ENCODE measurements at places on chromosomes 13 and 19.

DNA sequence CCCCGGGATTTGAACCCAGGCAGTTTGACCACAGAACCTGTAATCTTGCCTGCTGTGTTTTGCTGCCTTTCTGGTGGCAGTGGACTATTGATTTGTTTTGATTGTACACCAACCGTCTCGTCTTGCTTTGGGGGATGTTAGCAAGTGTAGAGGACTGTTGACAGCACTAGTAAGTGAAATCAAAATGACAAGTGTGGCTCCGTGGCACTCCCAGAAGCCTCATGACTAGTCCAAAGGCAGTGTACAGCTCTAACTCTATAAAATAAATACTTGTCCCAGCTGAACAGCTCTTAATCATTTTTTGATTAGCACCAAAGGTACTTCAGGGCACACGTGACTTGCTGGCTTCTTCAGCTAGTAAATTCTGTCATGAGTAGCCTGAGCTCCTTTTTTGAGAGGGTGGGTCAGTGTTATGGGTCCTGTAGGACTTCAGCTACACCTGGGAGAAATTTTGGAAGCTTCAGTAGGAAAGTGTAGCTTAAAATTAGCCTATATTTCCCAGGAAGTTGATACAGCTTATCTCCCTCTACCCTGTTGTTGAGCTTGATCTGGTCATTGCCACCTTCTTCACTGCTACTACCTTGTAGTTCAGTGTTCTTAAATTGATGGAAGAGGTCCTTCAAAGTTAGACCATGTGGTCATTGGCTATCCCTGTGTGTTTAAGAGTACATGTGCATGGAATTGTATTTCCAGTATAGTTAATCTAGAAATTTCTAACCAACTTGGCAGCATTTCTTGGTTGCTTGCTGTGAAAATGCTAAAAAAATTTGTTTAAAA lies 15.1 kb downstream of the TM9SF2 start:
- DNase-seq = no peak

GRCh38 chr13:60501236-60501635 lies 104.2 kb downstream of the TDRD3 start:
- DNase-seq = no peak

GRCh38 chr19:28153123-28153522 lies 1059.8 kb downstream of the UQCRFS1 start:
- no peak for DNase-seq

- no peak for DNase-seq
These were observed 80.7 kb downstream of the RNASEH2B start for GRCh38 chr13:50990065-50990817.

GRCh38 chr19:49342291-49342721 lies 7.1 kb downstream of the CD37 start:
- no peak for DNase-seq

GRCh38 chr19:35751839-35752745 lies 3.7 kb downstream of the LIN37 start:
- no peak for DNase-seq

- no peak for DNase-seq
These were observed 421.7 kb downstream of the EFNB2 start for GRCh38 chr13:106113796-106114195.

DNA sequence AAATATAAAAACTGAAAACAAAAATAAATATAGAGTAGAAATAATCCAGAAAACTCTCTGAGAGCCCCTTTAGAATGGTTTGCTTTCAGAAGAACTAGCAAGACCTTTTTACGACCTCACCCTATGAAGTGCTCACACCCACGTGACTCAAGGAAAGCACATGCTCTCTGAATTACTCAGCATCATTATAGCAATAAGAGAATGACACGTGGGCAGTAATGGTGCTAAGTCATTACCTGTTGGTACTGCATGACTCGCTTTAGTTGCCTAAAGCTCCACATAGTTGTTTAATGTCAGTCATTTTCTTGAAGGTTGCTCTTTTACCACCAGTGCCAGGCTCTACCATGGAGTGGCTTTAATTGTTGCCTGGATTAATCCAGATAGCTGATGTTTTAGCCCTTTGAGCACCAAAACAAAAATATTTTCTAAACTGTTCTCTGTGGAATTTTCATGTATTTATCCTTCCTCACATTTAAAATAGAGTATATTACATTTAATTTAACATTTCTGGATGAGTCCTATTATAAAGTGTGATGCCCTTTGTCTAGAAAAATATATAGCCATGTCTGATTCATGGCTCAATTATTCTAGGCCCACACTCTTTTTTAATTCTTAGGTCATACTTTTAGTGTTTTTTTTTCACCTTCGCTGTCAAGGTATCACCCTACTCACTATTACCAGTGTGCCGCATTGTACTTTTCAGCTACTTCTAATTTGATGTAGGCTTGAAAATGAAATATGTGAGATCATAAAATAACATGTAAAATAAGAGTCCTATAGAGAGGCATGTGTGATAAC lies 56.8 kb downstream of the THSD1 start:
- no peak for DNase-seq

GRCh38 chr19:49338691-49339300 lies 3.6 kb downstream of the CD37 start:
- DNase-seq = no peak

DNA sequence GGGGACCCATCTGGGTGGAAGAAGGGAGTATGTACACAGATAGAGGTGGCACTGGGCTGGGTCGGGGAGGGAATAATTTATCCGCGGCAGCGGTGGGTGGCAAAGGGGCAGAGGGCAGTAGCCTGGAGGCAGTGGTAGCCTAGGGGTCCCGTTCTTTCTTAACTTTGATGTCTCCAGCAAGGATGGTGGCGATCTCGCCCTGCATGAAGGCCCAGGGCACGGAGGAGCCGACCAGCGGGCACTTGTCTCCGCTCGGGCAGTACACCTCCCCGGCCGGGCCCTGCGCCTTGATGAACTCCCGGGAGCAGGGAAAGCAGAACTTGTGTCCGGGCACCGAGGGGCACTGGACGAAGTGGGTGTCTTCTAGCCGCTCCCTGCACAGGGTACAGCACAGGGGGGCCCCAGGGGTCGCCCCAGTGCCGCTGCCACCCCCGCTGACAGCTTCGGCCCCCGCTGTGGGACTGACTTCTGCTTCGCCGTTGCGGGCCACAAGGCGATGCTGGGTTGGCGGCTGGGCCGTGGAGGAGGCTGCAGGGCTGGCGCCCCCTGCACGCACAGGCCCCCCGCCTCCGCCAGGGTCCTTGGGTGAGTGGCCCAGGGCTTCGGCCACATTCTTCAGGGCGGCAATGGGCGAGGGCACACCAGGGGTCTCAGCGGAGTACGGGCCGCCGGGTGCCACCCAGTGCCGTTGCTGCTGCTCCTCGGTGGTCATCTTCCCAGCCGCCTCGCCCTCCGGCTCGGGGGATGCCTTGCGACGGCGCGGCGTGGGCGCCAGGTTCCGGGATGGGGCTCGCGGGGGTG lies 1.9 kb downstream of the IRF2BP1 start:
- DNase-seq = no peak

GRCh38 chr19:46720503-46721239 lies 3.8 kb upstream of the PRKD2 start:
- no peak for DNase-seq

DNA sequence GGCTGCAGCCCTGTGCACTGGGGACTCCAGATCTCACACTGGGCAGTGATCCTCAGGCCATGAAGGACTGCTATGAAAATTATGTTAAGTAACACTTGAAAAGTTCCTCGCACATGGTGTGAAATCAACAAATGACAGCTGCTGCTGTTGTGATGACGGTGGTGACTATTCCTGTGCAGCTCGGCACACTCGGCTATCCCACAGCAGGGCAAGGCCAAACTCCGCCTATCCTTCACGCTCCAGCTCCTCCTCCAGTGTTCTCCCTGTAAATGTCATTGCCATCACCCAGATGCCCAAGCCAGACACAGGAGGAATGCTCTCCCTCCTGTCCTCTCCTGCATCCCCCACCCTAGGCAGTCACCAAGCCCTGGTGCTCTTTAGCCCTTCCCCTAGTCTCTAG lies 31.3 kb downstream of the GRIK5 start:
- DNase-seq = no peak

- no peak for DNase-seq
These were observed 11.1 kb downstream of the ZC3H4 start for GRCh38 chr19:47102346-47103060.

GRCh38 chr13:95535243-95535642 lies 17.3 kb upstream of the CLDN10 start:
- DNase-seq = no peak

Measured in SIG-M5 (cell line).